ENCODE measurements at places on chromosomes 13 and 19. TPM values are rescaled to one million over a fixed set of nuclear protein-coding genes. Genes with fewer than 3 reads are reported as not detected.

NCCRP1 gene
- 737 TPM for total RNA-seq

ZNF700 gene
- 11.9 TPM for total RNA-seq

CEACAM6 gene
- total RNA-seq, result 288 TPM

ZNF296 gene
- total RNA-seq, result 4.0 TPM

MRPL57 gene
- total RNA-seq, result 33.8 TPM

ZNF730 gene
- not detected for total RNA-seq

CFAP97D2 gene
- not detected for total RNA-seq

CLEC11A gene
- 0.80 TPM for total RNA-seq

Measured in esophagus squamous epithelium (tissue), 5 donors.